Kidney (tissue), 22 donors: ENCODE measurements at places on chromosomes 13 and 19.
A peak's percentile ranks its signal among the peaks of the same experiment; 100 is the strongest.

DNA sequence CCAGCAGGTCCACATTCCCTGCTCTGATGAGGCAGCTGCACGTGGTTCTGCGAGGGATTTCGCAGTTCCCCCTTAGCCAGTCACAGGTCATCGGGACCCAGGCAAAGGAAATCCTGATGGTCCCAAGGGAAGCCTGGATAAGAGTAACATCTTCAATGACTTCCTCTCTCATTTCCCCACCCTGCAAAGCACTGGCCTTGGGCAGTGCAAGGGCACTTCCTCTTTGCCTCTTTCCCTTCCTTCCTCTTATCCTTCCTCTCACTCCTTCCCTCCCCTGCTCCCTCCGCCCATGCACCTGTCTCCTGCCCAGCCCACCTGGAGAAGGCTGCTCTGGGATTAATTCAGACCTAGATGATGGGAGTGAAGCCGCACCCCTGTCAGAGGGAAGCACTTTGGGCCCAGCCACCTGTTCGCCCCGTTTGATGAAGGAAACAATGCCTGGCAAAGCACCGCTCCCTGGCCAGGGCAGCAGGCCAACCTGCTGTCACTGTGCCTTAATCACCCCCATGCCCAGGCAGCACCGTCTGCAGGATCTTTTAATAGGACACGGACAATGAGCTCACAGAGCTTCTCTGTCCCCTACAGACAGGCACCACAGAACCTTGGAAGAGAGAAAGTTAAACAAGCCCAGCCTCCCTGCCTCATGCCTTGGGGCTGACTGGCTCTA, 113.5 kb upstream of the PABPC3 start:
- no peak for DNase-seq

DNA sequence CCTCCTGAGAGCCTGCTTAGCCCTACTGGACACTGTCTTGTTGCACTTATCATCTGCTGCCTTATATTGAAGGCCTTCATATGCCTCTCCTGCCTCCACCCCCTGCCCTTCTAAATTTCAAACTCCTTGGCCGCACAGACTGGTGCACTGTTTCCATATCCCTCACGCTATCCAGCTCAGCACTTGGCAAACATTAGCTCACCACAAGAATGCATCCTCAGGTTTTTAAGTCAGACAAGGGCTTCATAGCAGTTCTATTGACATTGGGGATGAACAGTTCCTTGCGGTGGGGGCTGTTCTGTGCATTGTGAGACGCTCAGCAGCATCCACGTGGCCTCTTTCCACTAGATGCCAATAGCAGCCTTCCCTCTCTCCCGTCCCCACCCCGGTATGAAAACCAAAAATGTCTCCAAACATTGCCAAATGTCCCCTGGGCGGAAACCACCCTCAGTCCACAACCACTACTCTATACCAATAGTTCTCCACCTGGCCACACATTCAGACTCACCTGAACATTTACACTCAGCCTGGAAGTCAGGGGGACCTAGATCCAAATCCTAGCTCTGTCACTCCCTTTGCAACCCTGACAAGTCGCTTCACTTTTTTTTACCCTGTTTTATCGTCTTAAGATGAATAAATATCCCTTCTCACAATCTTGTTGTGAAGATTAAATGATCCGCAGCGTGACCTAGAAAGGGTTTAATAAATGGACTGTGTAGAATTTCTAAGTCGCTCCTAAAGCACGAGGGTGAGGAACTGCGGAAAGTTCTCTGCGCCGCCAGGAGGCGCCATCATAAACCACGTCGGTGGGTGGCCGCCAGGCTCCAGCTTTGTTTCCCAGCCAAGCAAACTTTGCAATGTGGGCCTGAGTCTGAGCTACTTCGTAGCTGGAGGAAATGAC, 3.6 kb upstream of the CEACAM3 start:
- peak; percentile 39 for DNase-seq

GRCh38 chr13:55062662-55063061, 2034.0 kb downstream of the OLFM4 start:
- DNase-seq: no peak

DNA sequence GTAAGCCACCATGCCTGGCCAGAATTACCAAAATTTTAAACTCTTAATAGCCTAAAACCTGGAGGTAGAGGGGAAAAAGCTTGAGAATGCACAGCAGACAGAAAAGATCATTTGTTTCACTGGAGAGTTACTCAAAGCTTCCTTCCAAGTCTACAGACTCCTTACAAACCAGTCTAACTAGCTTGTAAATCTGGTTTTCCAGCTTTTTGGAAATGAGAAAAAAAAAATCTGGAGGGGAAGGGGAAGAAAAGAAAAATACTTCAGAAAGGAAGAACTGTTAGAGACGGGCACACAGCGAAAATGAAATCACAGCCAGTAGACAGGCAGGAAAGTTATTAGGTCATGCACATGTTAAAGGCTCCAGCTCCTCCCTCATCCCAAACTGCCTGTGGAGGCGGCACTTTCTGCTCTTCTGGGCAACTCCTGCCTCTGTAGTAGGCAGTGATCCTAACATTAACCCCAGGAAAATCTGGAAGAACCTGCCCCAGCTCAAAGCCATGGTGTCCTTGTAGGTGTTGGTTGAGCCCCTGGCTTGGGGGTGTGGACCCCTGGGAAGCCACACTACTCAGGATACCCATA, 17.3 kb downstream of the PARP4 start:
- DNase-seq: peak; percentile 50

DNA sequence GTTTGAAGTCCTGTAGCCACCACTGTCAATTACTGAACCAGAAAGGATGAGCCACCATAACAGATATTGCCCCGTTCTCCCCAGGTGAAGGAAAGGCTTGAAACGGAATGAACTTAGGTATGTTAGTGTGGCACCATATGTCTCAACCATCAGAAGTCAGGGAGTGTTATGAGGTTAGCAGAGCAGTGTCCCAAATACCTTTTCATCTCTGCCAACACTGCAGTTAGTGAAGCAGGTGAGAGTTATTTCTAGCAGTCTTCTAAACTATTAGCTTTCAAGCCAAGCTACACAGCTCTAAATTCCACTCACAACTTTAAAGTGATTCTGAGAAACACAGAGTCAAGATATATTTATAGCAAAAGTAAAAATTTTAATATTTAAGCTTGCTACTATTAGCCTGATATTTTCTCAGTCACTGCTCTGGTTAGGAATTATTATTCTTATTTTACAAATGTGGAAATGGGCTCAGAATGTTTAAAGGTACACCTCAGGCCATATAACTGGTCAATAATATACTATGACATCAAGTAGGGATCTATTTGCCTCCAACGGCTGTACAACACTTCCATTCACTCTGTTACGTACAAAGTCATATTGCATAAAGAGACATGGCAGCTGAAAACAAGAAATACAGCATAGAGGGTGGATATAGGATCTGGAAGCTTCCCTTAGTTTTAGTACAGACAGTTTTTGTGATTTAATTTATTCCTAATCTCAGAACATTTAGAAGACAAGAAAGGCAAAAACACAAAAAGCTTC, 1527.1 kb upstream of the PRR20A start:
- no peak for DNase-seq

- DNase-seq: peak; percentile 84
Measured at GRCh38 chr19:44846455-44847143, 502 bp downstream of the NECTIN2 start.

DNA sequence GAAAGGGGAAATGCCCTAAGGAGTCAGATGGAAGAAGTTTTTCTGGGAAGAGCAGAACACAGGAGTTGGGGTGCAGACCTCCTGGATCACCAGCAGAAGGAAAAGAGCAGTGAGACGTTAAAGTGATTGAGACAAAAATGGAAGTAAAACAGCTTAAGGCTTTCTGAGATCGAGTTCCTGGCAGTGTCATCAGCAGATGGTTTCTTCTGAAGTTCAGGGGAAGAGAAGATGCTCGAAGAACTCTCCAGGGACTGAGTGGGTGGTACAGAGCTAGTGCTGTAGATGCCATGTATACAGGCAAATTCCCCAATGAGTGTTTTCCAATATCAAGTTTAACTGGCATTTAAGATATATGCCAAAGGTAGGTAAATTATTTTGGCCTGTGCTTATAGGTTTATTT, 272.2 kb upstream of the KLF12 start:
- DNase-seq: no peak

DNA sequence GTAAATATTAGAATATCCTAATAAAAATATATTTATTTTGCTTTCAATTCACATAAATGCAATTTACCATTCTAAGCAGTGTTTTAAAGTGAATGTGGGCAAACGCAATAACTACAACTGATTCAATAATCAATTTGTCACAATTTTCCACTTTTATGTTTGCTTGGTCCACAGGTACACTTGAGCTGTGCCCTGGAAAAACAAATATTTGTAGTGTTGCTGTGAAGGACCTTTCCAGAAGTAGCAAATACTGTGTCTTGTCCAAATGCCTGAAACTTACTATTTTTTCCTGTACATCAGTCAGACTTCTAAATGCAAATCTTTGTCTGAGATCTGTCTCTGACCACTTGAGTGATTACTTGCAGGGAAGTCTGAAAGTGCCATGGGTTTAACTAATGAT, 845.8 kb upstream of the SLITRK5 start:
- DNase-seq: no peak

- peak; percentile 29 for DNase-seq
Measured at GRCh38 chr13:45917019-45917418, 65.5 kb upstream of the SIAH3 start.

GRCh38 chr13:113002206-113002912, 33.3 kb downstream of the MCF2L start:
- peak; percentile 83 for DNase-seq

GRCh38 chr13:113794764-113795173, 35.7 kb downstream of the TMEM255B start:
- peak; percentile 14 for DNase-seq
